ENCODE measurements at places on chromosomes 2 and 18. TPM values are rescaled to one million over a fixed set of nuclear protein-coding genes. Genes with fewer than 3 reads are reported as not detected.

- no peak for DNase-seq
Observed at GRCh38 chr2:21489080-21489479, 365.3 kb downstream of the TDRD15 start.

DNA sequence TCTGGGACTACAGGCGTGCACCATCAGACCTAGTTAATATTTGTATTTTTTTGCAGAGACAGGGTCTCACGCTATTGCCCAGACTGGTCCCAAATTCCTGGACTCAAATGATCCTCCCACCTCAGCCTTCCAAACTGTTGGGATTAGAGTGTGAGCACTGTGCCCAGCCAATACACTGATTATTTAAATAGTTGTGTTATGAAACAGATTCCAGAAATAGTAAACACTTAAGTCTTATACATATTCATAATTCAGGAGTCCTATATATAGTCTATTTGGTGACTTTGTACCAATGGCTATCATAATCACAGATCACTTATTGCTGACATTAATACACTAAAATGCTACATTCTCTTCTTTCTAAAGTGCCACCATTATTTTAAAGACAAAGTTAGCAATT is 12.8 kb downstream of the NFU1 start:
- DNase-seq = no peak

DNA sequence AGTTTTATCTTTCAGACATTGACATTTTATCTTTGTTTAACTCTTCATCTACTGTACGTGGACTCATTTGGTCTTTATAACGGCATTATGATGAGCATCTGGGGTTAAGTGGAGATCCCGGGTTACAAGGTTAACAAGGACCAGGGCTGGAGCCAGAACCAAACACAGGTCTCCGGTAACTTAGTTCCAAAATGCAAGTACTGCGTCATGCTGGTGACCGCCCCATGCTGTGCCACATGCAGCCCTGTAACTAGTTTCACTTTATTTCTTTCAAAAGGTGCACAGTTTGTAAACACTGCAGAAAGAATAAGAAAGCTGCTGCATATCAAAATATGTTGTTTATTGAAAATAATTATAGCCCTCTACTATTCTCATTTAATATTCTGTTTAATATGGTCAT is 3.1 kb downstream of the SLC5A7 start:
- no peak for DNase-seq

GRCh38 chr2:199443589-199444130 is 14.1 kb downstream of the SATB2 start:
- no peak for DNase-seq

- DNase-seq = no peak
Observed at GRCh38 chr2:17869128-17869527, 9.3 kb upstream of the KCNS3 start.

DNA sequence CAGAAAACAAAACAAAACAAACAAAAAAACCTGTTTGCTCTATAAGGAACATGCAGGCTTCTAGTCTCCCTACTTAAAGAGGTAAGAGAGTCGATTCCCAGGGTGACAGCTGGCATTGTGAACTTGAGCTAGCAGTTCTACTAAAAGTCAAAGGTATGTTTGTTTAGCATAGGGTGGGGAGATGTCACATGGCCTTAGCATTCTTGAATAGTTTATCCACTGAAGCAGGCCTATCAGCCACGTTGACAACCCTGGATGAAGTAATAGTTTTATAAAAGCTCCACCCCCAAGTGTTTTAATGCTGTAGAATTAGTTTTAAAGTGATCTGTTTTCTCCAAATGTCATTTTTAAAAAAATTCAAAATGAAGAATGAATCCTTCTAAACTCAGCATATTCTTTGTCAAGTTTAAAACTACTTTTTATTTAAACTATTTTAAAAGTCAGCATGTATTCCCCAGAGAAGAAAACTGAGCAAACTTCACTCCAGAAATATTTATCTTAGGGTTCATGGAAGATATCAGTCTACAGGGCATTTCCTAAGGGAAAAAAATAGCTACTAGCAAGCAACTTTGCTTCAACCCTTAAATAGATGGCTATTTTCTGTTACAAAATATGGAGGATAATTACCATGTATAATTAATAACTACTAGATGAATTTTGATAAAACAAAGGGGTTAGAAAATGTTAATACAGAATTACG is 1.7 kb downstream of the MYOM1 start:
- no peak for DNase-seq

DNA sequence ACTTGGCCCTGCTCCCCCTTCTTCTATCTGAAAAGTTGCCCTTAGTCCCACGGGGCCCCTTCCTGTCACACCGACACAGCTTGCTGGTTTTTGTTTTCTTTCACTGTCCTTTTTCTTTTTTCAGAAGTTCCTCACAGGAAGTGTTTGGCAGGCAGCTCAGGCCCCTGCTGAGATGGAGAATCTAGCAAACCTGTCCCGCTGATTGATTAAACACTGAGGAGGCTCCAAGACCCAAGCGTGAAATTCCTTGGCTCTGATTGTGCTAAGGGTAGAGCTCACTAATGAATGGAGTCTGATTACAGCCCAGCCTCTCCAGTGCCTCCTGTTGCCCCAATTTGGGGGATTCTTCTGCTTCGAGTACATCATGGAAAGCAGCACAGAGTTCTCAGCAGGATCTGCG is 365.9 kb upstream of the MEX3C start:
- no peak for DNase-seq

DNA sequence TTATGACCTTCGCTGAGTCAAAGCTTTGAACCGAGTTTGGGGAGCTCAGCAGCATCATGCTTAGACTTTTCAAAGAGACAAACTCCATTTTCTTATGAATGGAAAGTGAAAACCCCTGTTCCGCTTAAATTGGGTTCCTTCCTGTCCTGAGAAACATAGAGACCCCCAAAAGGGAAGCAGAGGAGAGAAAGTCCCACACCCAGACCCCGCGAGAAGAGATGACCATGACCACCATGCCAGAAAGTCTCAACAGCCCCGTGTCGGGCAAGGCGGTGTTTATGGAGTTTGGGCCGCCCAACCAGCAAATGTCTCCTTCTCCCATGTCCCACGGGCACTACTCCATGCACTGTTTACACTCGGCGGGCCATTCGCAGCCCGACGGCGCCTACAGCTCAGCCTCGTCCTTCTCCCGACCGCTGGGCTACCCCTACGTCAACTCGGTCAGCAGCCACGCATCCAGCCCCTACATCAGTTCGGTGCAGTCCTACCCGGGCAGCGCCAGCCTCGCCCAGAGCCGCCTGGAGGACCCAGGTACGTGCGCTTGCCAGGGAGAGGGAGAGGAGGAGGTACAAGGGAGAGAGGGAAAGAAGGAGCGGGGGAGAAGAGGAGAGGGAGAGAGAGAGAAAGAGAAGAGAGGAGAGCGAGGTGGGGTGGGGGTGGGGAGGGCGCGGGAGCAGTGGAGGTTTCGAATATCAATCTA is at the start of gene DLX1:
Gene DLX1, plus strand, starts transcription at position 48 of the 700 bp plus-strand sequence. Its CDS starts 171 bp downstream, at position 219.
- DNase-seq = no peak

DNA sequence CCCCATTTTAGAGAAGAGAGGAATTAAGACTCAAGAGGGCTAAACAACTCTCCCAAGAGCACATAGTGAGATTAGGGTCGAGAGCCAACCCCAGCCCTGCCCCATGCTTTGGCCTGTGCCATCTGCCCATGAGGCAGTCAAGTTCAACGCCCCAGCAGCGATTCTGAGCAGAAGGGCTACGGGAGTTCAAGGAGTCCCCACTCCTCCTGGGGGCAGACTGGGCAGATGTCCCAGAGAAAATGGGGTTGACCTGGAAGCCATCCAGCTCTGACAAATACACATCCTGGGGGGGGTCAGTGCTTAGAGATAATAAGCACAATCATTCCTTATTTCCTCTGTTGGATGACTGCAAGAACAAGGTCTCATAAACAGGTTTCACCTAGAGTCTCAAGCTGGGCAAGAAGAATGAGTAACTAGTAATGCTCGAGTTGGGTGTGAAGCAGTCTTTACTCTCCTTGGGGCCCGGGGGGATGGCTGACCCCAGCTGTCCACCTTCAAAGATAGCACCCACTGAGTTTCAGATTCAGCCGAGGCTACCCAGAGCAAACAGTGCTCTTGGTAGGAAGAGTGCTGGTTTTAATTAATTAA is 716.4 kb downstream of the RNF144A start:
- no peak for DNase-seq

GRCh38 chr2:218024871-218025270 is 22.1 kb upstream of the TNS1 start:
- no peak for DNase-seq

- no peak for DNase-seq
Observed at GRCh38 chr2:9646196-9647030, 15.6 kb upstream of the YWHAQ start.

DNA sequence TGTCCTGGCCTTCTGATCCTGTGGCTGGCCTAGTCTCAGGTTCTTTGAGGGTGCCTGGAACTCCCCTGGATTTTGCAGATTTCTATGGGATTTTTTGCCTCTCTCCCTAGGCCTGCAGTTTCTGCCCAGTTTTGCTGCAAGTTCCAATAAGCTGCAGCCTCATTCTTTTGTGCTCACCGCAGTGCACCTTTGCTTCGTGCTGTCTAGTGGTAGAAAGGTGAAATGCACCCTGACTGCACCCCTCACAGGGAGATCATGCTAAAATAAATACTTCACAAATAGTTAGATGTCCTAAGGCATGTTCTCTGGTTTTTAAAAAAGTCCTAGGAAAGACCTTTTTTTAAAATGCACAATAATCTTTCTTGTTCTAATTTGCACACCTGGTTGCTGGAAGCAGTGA is 72.5 kb downstream of the GNAL start:
- no peak for DNase-seq

DNA sequence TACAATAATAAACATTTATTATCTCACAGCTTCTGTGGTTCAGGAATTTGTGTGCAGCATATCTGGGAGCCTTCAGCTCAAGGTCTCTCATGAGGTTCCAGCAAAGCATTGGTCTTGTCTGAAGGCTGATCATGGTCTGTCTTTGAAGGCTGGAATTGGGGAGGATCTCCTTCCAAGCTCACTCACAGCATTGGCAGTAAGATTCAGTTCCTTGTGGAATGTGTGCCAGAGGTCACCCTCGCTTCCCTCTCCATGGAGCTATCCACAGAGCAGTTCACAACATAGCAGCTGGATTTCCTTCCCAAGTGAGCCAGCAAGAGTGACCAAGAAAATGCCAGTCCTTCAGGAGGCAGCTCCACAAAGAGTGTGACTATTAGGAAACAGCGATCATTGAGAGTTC is 202.2 kb upstream of the ST6GAL2 start:
- no peak for DNase-seq

DNA sequence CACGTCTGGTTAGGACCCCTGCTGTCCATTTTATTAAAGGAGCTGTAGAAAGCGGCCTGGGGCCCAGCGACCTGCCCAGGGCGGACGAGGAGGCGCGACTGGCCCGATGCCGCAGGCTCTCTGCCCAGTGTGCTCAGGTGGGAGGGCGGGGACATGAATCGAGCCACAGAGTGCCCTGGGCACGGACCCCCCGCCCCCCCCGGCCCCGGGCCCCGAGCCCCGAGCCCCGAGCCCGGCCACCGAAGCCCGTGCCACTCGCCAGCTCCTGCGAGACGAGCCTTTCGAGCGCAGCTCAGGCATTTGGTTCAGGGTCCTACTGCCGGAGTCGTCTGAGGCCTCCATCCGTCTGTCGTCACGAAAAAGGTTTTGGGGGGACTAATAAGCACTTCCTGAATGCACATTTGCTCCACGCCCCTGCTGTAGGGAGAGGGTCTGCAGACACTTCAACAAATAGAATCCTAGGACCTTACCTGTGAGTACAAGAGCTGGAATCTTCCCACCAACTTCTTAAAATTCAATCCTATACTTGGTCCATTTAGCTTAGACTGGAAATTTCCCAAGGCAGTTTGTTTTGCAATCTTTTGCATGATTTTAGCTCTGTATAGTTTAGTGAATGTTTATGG is 602 bp upstream of the ADAM17 start:
- no peak for DNase-seq

- DNase-seq = no peak
Observed at GRCh38 chr2:172358691-172359556, 68.5 kb upstream of the ITGA6 start.

- no peak for DNase-seq
Observed at GRCh38 chr2:226754821-226755604, 44.6 kb downstream of the IRS1 start.

- no peak for DNase-seq
Observed at GRCh38 chr2:216596236-216596979, 36.8 kb upstream of the IGFBP2 start.

- no peak for DNase-seq
Observed at GRCh38 chr2:46763861-46764260, 151.7 kb downstream of the MCFD2 start.

- DNase-seq = no peak
Observed at GRCh38 chr18:68915061-68915460, 117.2 kb downstream of the CCDC102B start.

DNA sequence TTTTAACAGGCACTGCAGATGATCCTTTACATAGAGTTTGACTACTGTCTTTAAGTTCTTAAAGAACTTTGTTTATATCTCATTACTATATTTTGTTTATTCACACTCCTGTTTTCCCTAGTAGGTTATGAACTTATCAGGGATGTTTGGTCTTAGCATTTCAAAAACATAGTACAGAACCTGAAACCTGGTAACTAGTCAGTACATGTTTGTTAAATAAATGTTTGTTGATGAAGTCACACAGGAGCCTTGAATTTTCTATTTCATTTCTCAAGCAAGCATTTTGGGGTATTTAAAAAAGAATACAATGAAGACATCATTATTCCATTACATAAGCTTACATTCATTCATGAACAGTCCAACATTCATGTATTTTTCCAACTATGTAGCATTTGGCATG is 280.3 kb upstream of the ZSWIM2 start:
- no peak for DNase-seq

GRCh38 chr2:25697559-25698341 is 24.4 kb upstream of the DTNB start:
- DNase-seq = no peak

DNA sequence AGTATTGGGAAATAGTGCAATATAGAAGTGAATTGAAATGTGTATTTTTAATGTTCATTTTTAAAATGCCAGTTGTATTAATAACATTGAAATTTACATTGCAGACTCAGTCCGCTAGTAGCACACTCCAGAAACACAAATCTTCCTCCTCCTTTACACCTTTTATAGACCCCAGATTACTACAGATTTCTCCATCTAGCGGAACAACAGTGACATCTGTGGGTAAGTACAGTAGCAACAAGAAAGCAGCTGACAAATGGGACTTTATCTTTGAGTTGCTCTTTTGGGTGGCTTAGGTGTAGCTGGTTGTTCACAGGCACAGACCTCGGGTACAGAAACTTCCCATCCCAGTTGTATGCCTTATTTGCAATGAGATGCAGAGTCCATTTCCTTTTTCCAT is 118.2 kb upstream of the IL1R2 start:
- DNase-seq = no peak

DNA sequence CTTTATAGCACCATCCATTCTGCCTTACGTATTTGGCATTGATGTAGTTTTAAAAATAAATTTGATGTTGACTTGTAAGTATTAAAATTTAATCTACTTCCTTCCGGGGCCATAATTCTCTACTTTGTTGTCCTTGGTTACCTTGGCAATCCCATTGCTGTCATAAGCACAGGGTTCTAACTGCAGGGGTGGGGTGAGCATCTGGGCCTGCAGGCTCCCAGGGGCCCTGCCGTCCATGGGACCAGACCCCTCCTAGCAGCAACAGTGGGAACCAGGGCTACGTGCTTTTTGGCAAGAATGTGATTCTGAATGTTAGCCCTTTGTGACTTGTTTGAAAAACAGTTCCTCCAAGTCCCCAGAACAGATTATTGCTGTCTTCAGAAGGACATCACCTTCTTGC is 4.9 kb downstream of the ASAP2 start:
- DNase-seq = no peak

Gene CHRNG
- total RNA-seq = 0.16 TPM

Gene CNTNAP5
- total RNA-seq = 41.0 TPM

Gene MAP4K4
- 165 TPM for total RNA-seq

Gene UGT1A9
- not detected for total RNA-seq

Gene SEMA4F
- total RNA-seq = 15.3 TPM

Gene GRHL1
- total RNA-seq = 4.1 TPM

Gene PLGLB2
- 2.0 TPM for total RNA-seq

Gene SPC25
- 3.4 TPM for total RNA-seq
